ENCODE measurements at places on chromosomes 3 and 15. TPM values are rescaled to one million over a fixed set of nuclear protein-coding genes. Genes with fewer than 3 reads are reported as not detected.

Gene LDHAL6B
- total RNA-seq: not detected

Gene FGF12
- 0.28 TPM for total RNA-seq

Gene OSTN
- total RNA-seq: not detected

Gene SPINK8
- total RNA-seq: not detected

Gene TRPC1
- total RNA-seq: 8.5 TPM

Gene TRIM69
- 8.2 TPM for total RNA-seq

Gene SAMMSON
- not detected for total RNA-seq

Gene CCDC9B
- total RNA-seq: 75.5 TPM

Gene GUCA1C
- total RNA-seq: not detected

Gene MB21D2
- 13.8 TPM for total RNA-seq

Gene GP5
- total RNA-seq: not detected

Gene RASGRP1
- total RNA-seq: 0.85 TPM

Gene B4GALT4
- total RNA-seq: 5.8 TPM

Gene HRH1
- total RNA-seq: 11.7 TPM

Gene CCR8
- not detected for total RNA-seq

Measured in endothelial cell of coronary artery (primary cell).